ENCODE measurements at places on chromosomes 2 and 18.

DNA sequence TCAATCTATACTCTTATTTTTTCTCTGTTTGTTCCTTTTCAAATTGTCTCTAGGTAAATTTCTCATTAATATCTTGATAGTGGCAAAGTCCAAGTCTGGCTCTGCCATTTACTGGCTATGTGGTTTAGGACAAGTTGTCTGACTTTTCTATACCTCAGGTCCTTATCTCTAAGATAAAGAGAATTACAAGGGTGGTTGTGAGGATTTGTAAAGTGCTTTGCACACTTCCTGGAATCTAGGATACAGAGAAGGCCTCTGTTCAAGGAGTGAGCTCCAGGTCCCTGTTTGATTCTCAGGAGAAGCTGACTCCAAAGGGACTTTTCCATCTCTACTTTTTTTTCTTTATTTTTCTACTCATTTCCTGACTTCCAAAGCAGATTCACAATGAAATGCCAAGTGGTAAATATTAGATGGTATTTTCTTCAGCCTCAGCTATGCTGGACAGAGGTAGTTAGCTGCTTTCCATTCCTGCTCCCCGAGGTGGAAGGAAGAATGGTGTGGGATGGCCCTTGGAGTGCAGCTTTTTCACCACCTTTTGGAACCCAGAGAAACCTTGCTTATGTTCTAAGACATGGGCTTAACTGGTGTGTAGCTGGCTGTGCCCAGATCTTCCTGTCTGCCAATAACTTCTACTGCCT lies 90.5 kb downstream of the GALNT1 start:
- no peak for DNase-seq

GRCh38 chr18:60120231-60120750 lies 220.5 kb downstream of the PMAIP1 start:
- no peak for DNase-seq

DNA sequence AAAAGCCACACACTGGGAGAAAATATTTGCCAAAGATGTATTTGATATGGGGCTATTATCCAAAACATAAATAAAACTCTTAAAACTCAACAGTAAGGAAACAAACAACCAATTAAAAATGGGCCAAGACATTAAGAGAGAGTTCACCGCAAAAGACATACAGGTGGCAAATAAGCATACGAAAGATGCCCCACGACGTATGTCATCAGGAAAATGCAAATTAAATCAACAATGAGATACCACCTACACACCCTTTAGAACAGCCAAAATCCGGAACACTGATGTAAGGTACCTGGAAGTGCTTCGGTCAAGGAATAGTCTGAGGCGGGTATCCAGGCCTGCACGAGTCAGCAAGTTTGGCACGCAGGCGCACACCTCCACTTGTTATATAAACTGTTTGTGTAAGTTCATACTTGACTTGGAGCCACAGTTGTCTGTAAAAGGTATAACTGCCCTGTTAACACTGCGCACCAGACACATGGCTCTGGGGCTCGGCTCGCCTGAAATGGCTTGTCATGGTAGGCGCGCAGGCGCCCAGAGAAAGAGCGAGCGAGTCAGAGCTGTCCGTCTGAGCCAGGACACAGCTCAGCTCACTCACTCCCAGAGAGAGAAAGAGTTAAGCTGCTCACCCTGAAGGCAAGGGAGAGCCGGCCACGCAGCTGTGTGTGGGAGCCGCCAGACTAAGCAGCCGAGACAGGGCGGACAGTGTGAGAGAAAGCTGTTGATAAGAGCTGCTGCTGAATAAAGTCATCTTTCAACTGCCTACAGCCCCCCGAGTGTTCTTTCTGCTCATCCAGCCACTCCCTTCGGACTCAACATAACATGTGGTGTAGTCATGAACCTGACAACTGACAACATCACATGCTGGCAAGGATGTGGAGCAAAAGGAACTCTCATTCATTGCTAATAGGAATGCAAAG lies 87.3 kb downstream of the HNRNPLL start:
- DNase-seq, result no peak

- DNase-seq, result no peak
Observed at GRCh38 chr2:64699712-64700111, 46.0 kb upstream of the SERTAD2 start.

GRCh38 chr18:519019-519879 lies 18.7 kb upstream of the COLEC12 start:
- DNase-seq, result no peak

GRCh38 chr2:55009277-55010060 lies 40.8 kb downstream of the RTN4 start:
- no peak for DNase-seq

DNA sequence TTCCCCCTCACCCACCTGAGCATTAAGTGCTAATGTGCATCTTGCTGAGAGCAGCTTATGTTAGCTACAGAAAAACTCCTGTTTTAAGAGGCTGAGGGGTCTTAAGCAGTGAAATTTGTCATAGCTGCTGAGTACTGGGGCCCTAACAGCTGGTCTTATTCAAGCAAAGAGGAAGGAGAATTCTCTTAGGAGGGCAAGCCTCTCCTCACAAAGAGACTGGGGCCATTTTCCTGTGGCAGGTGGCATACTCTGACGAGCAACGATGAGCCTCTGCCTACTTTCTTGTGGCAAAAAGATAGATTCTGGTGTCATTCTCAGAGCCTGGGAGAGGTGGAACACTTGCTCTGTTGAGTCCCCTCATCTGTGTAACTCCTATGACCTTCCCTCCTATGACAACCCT lies 53.2 kb downstream of the SPRED2 start:
- DNase-seq, result no peak

DNA sequence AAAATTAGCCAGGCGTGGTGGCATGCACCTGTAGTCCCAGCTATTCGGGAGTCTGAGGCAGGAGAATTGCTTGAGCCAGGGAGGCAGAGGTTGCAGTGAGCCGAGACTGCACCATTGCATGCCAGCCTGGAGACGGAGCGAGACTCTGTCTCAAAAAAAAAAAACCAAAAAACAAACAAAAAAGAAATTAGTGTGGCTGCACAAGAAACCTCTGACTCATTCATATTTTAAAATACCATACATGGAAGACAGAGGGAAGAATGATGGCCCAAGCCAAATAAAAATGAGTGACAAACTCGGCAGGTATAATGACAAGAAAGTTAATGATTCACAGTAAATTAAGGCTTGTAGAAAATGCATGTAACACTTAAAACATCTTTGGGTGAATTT lies 875.8 kb downstream of the EPHA4 start:
- DNase-seq, result no peak

GRCh38 chr18:27253571-27253970 lies 68.5 kb upstream of the CHST9 start:
- DNase-seq, result no peak

GRCh38 chr18:58180738-58181353 lies 136.8 kb downstream of the NEDD4L start:
- DNase-seq, result peak; percentile 27

DNA sequence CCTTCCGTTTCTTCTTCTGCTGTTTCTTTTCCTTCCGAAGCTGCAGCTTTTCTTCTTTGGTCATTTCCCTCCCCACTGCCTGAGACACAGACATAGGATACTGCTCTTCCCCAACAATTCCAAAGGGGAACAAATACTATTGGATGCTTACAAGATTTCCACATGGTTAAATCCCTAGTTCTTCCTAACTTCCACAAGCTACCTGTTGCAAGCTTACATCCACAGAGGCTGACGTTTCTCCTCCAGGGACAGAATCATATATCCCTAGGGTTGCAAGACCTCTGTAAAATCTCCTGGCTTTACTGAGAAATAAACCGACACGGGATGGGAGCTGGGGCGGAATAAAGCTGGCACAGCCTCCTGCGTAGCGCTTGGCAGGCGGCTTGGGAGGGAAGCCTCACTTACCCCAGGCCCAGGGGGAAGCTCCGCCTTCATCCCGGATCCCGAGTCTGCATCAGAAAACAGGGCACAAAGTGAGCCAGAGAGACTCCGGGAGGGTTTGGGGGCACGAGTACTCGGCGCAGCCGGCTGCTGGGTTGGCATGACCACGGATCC lies 590 bp downstream of the EIF2B4 start:
- DNase-seq, result no peak

- no peak for DNase-seq
Observed at GRCh38 chr2:160614391-160614790, 120.8 kb upstream of the RBMS1 start.

GRCh38 chr2:189178054-189178453 lies 1.5 kb downstream of the COL5A2 start:
- DNase-seq, result no peak

DNA sequence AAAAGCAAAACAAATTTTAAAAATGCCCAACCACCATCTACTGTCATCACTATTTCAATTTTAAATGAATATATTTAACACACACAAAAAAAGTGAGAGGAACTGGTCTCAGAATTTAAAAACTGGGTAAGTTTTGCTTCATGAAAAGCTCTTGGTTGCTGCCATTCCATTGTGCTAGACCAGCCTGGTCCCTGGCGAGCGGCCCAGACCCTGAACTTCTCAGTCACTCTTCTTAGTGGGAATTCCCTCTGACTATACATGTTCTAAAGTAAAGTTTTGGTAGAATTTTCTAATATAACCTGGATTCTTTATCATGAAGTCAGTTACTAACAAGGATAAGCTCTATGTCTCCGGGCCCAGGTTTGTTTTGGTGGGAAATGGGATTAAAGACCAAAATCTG lies 34.8 kb upstream of the TMEM177 start:
- DNase-seq, result no peak

DNA sequence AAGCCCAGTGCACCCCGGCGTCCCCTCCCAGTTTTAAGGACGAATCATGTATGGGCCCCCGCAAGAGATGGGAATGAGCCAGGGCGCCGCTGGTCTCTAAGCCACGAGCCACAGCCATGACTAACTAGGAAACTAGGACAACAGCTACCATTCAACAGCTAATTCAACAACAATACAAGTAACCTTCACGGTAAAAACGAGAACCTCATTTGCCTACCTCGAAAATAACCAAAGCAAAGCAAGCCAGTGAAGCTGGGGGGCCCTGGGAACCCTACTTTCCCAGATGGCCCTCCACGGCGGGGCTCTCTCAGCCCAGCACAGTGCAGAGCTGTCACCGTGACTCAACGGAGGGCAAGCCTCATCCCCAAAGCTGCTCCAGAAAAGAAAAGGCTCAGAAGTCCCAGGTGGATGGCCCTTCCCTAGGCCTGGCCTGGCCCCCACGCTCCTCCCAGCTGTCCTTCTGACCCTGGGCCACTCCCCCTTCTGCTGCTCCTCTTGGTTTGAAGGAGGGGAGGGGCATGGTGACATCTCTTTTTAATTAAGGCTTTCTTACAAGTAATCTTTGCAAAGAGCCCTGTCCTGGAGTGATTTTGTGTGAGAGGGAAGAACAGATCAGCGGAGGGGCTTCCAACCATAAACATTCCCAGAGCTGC lies 126.3 kb downstream of the HDAC4 start:
- DNase-seq, result no peak

DNA sequence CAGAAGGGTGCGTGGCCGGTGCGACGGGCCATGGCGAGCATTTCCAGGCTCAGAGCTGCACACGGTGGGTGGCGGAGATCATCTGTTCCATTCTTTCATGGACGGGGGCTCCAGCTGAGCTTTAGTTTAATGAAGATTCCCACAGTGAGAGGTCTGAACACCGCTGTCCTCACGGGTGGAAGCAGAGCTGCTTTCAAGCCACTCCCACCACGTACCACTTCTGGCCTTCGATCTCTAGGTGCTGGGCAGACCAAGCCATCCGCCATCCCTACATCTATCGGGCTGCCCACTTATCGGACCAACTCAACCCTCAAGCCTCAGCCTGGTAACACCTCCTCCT lies 18.5 kb downstream of the GPR35 start:
- no peak for DNase-seq

- peak; percentile 91 for DNase-seq
Observed at GRCh38 chr2:86623494-86624266, at the start of gene RNF103. RNF103 (minus strand) TSS chr2:86623865; CDS start chr2:86622886, 979 bp downstream.

DNA sequence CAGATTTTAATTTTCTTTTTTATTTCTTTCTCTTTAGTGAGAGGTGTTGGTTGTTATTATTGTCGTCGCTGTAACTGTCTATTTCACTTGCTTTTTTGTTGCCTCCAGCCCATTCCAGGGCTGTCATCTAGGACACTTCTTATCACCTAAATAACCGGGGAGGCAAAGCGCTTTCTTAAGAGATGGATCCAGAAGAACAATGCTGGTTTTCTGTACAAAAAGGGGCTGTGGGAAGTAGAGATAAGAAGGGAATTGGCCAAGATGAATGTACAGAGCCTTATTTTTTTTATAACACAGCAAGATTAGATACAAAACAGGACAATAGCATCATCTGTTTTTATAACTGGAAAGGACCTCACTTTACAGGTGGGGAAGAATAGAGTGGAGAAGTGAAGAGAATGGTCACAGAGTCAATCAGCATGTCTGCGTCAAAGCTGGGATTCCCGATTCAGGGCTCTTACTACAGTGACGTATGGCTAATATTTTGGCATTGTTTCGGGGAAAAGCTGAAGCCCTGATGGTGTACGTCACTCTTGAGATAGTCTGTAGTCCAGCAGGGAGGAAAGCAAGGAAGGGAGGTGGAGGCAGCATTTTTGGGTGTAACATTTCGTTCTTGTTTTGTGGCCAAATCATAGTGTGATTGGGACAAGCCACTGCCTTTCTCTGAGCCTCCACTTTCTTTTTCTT lies 23.2 kb downstream of the IL1B start:
- no peak for DNase-seq

- no peak for DNase-seq
Observed at GRCh38 chr2:84879584-84880394, 1.1 kb downstream of the TRABD2A start.

GRCh38 chr2:120517751-120518469 lies 172.0 kb downstream of the INHBB start:
- no peak for DNase-seq

- no peak for DNase-seq
Observed at GRCh38 chr2:68807821-68808266, 63.4 kb downstream of the BMP10 start.

DNA sequence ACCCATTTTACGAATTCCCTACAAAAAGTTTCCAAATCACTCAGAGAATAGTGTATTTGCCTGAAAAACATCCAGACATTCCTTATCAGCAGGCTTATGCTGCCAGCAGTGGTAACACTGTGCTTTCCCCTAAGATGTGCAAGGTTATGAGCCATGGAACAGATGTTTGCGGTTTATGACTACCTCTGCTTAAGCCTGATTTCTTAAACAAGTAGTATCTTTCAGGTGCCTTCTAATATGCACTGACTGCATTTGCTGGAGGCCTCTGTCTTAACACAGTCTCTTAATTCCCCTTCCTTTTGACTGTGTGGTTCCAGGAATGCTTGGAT lies 54.8 kb downstream of the CDC42EP3 start:
- DNase-seq, result no peak

- no peak for DNase-seq
Observed at GRCh38 chr18:377088-377487, 109.2 kb upstream of the THOC1 start.

- DNase-seq, result no peak
Observed at GRCh38 chr2:200119236-200119635, 163.9 kb downstream of the MAIP1 start.

DNA sequence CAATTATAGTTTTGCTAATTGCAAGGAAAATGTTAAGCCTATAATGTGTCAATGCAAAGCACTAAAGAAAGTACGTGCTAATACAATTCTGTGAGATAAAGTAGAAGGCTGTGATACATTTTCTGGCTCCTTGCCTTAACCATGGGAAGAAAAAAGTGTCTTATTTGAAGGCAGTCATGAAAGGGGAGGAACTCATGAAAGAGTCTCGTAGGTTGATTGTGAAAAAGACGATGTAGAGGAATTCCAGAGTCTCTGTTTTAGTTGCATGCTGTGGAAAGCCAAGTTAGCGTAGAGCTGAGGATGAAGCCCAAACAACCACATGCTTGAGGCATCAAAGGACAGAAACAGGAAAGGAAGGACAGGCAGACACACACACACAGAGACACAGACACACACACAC lies 214.1 kb downstream of the MEIS1 start:
- DNase-seq, result no peak

GRCh38 chr2:1631292-1632001 lies 112.9 kb downstream of the PXDN start:
- no peak for DNase-seq
